ENCODE measurements at places on chromosomes 1 and 21.

DNA sequence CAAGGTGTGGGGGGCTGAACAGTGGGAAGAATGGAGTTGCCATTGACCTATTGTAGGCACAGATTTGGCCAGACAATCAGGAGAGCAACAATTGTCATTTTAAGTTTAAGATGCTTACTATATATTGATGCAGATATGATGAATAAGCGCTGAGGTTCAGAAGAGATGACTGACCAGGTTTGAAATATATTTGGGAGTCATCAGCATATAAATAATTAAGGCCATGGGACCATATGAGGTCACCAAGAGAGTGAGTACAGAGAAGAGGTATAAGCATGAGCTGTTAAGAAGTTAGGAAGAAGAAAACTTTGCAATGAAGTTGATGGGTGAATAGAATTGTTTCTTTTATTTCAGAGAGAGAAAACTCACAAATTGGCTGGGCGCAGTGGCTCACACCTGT, 4.5 kb upstream of the GADD45A start:
- DNase-seq, result no peak

- DNase-seq, result no peak
These were observed 166.7 kb downstream of the ADGRL4 start for GRCh38 chr1:78839704-78840277.

DNA sequence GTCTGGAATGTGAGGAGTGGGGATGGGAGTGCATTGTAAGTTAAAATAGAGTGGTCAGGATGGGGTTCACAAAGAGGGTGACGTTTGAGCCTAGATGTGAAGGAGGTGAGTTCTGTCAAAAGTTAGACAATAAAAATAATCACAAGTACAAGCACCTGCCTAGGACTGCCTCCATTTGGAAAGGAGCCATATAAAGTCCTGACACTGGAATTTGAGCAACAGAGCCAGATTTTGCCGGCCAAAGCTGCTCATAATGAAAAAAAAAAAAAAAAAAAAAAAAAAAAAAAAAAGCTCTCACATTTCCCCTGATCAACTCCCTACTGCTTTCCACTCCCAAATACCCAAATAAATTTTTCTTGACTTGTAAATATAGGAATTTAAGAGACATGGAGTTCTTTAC, 4.1 kb downstream of the PALMD start:
- DNase-seq, result no peak

DNA sequence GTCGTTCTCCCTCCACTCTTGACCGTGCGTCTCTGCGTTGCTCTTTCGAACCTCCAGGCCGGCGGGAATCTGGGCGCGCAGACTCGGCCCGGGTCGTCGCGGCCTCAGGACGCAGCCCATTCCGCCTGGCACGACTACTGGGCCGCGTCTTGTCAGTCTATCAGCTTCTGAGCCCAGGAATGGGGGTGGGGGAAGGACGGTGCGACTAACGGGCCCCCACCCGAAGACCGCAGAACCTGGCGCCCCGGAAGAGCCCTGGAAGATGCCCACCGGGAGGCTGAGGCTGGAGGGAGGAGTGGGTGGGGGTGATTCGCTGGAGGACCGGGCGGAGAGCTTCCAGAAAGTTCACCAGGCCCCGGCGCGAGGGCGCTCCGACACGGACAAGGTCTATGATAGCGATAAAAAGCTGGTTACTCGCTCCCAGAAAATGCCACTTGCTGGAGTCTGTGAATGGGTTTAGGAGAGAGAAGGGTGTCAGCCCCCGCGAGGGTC, 1.7 kb upstream of the DMRTA2 start:
- DNase-seq, result no peak

DNA sequence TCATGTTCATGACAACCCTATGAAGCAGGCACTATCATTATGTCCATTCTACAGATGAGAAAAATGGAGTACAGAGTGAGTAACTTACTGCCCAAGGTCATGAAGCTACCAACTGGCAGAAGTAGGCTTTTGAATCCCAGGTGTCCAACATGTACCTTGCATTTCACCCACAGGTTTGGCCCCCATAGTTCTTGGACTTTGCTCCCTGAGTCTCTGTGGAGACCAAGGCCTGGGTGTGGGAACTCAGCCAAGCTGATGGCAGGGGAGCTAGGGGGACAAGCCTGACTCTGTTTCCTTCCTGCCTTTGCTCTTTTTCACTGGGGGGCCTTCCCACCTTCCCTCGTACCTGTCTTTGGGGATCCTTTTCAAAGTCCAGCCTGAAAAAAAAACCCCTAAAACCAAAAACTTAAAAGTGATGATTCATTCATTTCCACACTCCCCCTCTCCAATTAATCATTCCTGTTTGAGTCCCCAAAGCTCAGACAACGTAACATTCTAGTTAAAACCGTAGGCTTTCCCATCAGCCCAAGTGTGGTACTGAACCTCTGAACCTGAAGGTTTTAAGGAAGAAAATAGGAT, 8.5 kb upstream of the TTC22 start:
- DNase-seq, result no peak

DNA sequence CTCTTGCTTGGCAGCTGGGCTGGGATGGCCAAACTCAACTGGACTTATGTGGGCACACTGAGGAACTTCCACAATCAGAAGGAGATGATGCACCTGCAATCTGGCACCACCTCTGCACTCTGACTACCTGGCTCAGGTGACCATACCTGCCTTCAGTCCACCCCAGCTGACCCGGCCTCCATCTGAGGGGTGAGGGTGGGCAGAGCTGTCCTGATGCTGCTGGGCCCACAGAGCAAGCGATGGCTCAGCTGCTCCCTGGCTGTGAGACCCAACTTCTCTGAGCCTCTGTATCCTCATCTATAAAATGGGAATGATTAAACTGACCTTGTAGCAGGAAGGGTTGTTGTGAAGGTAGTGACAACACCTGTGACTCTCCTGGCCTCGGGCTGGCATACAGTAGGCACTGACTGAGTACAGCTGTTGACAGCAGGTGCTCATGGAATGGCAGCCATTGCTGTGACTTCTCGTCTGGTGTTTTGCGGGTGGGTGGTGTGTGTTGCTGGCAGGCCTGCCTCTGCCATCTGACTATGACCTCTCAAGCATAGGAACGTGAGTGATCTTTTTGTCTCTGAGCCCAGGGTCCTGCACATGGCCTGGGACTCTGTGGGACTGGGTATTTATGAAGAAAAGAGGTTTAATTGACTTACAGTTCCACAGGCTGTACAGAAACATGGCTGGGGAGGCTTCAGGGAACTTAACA, 438.5 kb downstream of the PTPRU start:
- DNase-seq, result no peak

GRCh38 chr1:161209790-161210409, 5.2 kb upstream of the FCER1G start:
- peak; percentile 65 for DNase-seq

GRCh38 chr1:156709031-156709430, 3.6 kb upstream of the CRABP2 start:
- DNase-seq, result no peak

DNA sequence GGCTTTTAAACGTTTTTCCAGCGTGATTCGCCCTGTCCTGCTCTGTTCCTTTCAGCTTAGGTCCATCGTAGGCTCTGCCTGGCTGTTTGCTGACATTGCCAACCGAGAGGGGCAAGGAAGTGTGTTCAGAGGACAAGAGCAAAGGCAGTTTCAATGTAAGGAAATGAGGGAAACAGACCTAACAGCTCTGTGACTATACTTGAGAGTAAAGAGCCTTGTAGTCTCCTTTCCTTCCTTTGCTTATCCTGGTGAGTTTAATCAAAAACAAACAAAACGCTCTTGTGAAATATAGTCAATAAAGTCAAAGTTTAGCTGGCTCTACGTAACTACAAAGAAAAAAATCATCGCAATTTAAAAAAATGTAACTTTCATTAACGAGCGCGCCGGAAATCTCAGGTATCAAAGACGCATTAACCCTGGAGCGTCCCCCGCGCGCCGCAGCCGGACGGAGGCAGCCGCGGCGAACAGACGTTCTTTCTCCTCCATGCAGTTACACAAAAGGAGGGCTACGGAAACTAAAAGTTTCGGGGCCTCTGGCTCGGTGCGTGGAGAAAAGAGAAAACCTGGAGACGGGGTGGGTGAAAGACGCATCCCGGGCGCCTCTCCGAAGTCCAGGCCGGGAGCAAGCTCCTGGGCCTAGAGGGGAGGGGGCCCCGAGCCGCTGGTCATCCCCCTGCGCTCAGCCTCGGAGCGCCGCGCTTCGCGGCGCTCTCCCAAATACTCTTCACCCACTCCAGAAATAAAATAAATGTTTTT, 617 bp upstream of the ADGRL2 start:
- no peak for DNase-seq

DNA sequence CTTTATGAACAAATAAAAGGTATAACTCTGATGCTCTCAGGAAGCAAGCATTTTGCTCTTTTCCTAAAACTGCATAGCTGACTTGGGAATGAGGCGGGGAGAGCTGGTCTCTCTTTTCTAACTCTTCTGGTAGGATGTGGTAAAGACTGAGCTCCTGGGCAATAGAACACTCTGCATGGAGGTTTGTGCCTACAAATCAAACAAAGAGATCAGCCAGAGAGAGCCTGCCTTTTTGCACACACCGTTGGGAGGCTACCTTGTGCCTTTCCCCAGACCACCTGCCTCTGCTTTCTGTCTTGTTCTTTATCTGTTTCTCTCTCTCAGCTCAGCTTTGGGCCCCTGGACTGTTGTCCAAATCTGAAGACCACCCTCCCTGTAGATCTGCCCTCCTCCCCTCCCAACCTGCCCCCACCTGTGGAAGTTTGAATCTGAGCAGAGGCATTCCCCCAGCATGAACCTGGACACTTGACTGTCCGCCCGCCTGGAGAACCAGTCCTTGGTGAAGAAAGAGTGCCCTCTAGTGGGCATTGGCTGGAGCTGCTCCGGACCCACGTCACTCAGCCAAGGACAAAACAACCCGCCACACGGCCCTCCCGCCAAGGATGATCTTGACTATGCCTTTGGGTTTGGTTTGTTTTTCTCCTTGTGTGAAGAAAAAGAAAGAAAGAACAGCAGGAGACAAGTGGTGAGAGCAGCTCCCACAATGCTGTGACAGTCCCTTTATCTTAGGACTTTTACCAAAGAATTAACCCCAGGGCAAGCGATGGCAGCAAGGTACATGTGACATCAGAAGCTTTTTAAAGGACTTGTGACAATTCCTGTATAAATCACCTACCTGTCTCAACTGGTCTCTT, 228.2 kb downstream of the PBX1 start:
- DNase-seq, result peak; percentile 22

GRCh38 chr1:162062542-162063015, 6.9 kb upstream of the NOS1AP start:
- no peak for DNase-seq

GRCh38 chr1:153213519-153213918, 3.9 kb upstream of the PRR9 start:
- DNase-seq, result no peak

- DNase-seq, result no peak
These were observed 9.7 kb upstream of the GATAD2B start for GRCh38 chr1:153932156-153933131.

GRCh38 chr1:30135698-30136097, 587.7 kb downstream of the MATN1 start:
- no peak for DNase-seq

DNA sequence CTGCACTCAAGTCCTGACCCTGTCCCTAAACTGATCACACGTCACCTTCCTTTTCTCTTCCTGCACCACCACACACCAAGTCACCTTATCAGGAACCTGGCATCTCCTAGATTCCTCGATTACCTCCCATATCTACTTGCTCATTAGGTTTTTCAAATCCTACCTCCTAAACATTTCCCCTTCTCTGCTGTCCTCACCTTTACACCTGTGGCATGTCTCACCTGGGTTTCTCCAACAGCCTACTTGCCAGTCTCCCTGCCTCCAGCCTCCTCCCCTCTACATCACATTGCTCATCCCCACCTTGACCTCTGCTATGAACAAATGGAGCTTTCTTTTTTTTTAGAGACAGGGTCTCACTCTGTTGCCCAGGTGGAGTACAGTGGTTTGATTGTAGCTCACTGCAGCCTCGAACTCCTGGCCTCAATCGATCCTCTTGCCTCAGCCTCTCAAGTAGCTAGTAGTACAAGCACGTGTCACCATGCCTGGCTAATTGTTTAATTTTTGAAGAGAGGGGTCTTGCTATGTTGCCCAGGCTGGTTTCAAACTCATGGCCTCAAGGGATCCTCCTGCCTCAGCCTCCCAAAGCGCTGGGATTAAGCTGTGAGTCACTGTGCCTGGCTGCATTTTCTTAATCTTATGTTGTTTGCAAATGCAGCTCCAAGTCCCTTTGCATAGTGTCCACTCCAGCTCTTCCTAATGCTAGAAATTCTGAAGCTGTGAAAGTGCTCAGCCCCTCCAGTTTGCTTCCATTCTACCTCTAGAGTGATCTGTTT, 6.3 kb downstream of the IGSF9 start:
- no peak for DNase-seq

- DNase-seq, result no peak
These were observed 29.4 kb upstream of the TSPEAR start for GRCh38 chr21:44740742-44741141.

DNA sequence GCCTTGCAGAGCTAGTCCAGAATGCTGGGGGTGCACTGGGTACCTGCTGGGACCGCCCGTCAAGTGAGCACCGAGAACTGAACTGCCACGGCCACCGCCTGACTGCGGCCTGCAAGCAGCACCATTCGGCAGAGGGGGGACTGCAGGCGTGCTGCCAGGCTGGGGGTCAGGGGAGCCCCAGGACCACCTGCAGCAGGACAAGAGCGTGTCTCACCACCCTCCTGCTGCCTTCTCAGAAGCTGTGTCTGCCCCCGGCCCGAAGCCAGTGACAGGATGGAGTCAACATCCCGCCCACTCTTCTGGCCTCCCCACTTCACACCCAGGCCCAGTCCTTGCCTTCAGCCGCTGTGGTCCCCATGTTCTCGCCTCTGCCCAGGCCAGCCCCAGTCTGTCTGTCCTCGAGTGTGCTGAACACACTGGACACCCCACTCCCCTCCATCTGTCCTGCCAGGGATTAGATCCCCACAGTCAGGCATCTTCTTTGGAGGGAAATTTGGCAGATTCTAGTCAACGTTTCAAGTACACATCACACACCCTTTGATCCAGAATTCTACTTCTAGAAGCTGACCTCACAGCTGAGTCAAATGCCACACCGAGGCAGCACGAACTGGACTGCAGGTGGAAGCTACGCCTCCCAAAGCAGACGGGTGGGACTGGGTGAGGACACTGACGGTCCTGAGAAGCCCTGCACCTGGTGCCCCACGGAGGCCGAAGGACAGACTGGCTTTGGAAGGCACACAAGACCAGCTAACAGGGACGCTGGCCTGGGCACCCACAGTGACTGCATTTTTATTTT, 26.0 kb downstream of the PTTG1IP start:
- DNase-seq, result no peak

DNA sequence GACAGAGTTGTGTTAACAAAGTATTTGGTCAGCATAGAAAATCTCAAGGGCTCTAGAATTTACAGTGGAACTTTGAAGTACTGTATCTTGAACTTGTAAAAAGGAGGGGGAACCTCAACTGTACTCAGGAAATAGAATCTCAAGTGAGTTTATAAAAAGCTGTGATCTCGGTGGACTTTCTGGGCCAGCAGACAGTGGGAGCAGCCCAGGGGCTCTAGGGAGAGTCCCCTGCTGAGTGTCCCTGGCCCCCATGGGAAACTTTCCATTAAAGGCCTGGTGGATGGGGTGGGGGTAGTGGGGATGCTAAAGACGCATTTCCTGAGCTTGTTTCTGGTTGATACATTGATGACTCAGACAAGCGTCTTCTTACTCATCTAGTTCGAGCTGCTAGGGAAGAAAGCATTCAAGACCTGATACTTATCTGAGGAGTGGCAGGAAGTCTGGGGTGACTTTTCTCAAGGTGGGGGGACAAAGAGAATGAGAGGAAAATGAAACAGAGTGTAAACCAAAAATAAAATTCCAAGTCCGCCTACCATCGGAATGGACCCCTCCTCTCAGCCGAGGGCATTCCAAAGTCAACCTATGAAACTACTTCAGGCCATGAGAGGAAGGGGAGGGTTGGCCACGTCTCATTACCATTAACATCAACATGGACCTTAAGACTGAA, 65.5 kb downstream of the NID1 start:
- peak; percentile 57 for DNase-seq
